ENCODE measurements at places on chromosomes 12 and 14.

- DNase-seq: no peak
Observed at GRCh38 chr14:100683578-100683977, 43.1 kb upstream of the DLK1 start.

- no peak for DNase-seq
Observed at GRCh38 chr12:24198070-24198469, 248.6 kb upstream of the SOX5 start.

GRCh38 chr12:54684636-54685630 lies 36.8 kb upstream of the DCD start:
- DNase-seq: no peak

DNA sequence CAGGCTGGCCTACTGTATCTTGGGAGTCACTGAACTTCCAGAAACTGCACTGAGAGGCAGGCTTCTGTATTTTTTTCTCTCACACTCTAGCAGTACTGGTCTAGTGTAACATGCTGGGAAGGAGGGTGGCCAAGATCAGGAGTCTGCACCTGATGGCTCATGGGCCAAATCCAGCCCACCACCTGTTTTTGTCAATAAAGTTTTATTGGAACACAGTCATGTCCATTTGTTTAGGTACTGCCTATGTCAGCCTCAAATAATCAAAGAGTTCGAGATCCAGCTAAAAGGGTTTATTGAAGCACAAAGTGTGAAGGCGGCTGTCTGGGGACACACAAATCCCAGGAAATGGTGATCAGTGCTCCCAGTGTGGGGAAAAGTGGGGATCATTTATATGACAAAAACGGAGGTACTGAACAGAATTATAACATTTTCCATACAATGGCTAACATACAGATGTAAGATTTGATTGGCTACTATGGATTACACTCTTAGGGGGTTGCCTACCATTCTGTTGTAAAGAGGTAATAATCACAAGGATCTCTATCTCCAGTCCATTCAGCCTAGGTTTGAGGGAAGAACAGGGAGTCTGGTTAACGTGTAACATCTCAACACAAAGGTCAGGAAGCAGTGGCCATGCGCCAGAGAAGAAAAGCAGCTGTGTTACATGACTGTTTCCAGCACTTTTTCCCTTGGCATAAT lies 12.9 kb downstream of the USP30 start:
- DNase-seq: no peak

All from activated CD8-positive, alpha-beta memory T cell treated with anti-CD3 and anti-CD28 coated beads for 1 hour (primary cell).